ENCODE measurements at places on chromosomes 4 and X. TPM values are rescaled to one million over a fixed set of nuclear protein-coding genes. Genes with fewer than 3 reads are reported as not detected.

- peaks cover 25% of the 10 kb centered on the region for H3K36me3 ChIP-seq
- H3K4me3 ChIP-seq: no peak overlapping the region
- no peak overlapping the region for H3K27ac ChIP-seq
- no peak for DNase-seq
- peaks cover 24% of the 10 kb centered on the region for H3K4me1 ChIP-seq
Measured at GRCh38 chr4:173374588-173374987, 3.8 kb downstream of the SAP30 start.

DNA sequence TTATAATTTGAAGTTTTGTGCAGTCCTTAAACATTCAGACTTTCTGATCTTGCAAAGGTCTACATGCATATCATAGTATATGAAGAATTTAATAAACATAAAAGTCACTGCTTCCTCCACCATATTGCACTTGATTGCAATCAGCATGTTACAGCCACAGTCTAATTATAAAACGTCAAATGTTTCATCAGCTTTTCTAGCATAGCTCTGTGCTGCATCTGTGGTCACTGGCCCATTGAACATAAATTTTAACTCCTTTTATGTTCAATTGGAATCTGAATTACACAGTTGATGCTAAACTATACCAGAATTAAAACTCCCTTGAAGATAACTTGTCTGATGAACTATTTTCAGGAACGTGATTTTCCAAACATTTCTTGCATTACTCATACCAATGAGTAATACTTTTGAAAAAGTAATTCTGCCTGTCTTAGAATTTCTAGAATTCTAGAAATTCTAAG is 329.1 kb downstream of the GALNTL6 start:
- no peaks in the 10 kb centered on the region for H3K4me1 ChIP-seq
- no peaks in the 10 kb centered on the region for H3K27me3 ChIP-seq
- H3K4me3 ChIP-seq: no peak overlapping the region
- no peak for DNase-seq
- H3K27ac ChIP-seq: no peak overlapping the region
- H3K36me3 ChIP-seq: no peaks in the 10 kb centered on the region

DNA sequence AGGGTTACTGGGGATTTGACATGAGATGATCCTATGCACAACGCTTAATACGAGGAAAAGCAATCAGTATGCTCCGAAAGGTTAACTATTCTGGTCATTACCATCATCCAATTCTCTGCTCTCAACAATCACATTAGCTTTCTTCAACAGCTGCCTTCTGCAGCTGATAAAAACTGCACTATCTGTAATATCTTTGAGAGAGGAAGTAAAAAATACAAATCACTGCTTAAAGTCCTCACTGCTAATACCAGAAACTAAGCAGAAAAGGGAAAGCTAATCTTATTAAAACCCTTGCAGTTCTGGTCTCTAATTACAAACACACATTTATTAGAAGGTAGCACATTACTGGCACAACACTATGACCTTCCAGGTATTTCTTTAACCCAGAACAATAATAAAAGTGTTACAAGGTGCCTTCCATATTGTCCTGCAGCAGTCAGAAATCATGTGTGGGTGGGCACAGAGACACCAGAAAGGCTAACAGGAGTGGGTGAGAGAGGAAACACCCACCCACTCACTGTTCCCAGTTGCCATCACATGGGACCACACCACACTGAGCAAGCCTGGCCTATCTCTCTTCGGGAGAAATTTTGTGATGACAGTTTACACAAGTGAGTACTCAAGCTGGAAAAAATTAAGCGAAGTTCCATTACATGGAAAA is 71.0 kb downstream of the RELL1 start:
- no peaks in the 10 kb centered on the region for H3K27me3 ChIP-seq
- no peaks in the 10 kb centered on the region for H3K4me1 ChIP-seq
- no peak overlapping the region for H3K4me3 ChIP-seq
- H3K36me3 ChIP-seq: peaks cover 20% of the 10 kb centered on the region
- no peak overlapping the region for H3K27ac ChIP-seq

The ASB11 gene
- total RNA-seq: not detected

The GLRA3 gene
- not detected for total RNA-seq

The SPANXC gene
- not detected for total RNA-seq

GRCh38 chr4:5387457-5387856 is 320.9 kb downstream of the EVC2 start:
- no peak for DNase-seq
- H3K27ac ChIP-seq: no peak overlapping the region
- H3K27me3 ChIP-seq: no peaks in the 10 kb centered on the region
- no peaks in the 10 kb centered on the region for H3K4me1 ChIP-seq

Measured in activated CD4-positive, alpha-beta memory T cell treated with anti-CD3 and anti-CD28 coated beads, Interleukin-2, amount 10 ng/mL, durations not matched to agents 7 days and 5 days (primary cell).